ENCODE measurements at places on chromosomes 16 and 17. TPM values are rescaled to one million over a fixed set of nuclear protein-coding genes. Genes with fewer than 3 reads are reported as not detected.

- DNase-seq = no peak
Measured at GRCh38 chr17:59830007-59830630, 62.6 kb downstream of the TUBD1 start.

- DNase-seq = no peak
Measured at GRCh38 chr17:75403131-75403530, 2.3 kb downstream of the GRB2 start.

Gene CCL2
- total RNA-seq = 15.2 TPM

DNA sequence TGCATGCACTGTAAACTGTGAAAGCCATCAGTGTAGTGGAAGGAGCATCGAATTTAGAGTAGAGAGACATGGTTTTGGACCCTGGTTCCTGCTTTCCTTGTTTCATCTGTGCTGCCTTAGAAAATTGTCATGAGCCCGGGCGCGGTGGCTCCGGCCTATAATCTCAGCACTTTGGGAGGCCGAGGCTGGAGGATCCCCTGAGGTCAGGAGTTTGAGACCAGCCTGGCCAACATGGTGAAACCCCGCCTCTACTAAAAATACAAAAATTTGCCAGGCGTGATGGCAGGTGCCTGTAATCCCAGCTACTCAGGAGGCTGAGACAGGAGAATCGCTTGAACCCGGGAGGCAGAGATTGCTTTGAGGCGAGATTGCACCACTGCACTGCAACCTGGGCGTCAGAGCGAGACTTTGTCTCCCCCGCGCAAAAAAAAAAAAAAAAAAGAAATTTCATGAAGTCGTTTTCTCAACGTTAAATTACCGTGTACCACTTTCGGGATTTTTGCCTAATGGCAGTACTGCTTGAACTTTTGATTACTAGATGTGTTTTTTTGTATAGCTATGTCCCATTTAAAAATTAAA lies 912 bp downstream of the COQ7 start:
- no peak for DNase-seq

All from vagina (tissue), 2 donors.